B cell (primary cell): ENCODE measurements at places on chromosomes 2 and 18. TPM values are rescaled to one million over a fixed set of nuclear protein-coding genes. Genes with fewer than 3 reads are reported as not detected.
A peak's percentile ranks its signal among the peaks of the same experiment; 100 is the strongest.

The SGPP2 gene
- 6.0 and 7.7 TPM in 2 replicates for total RNA-seq

The EIF2B4 gene
- total RNA-seq: 50.5 and 56.7 TPM in 2 replicates

The SERPINB5 gene
- not detected in 2 replicates for total RNA-seq

The CDK15 gene
- total RNA-seq: not detected in 2 replicates

GRCh38 chr2:98123286-98123685 lies 36.3 kb downstream of the VWA3B start:
- peak; percentile 39 for DNase-seq

- DNase-seq: no peak
Measured at GRCh38 chr2:136351684-136352083, 233.7 kb upstream of the CXCR4 start.

- DNase-seq: no peak
Measured at GRCh38 chr18:51120809-51121596, 76.5 kb downstream of the MEX3C start.

DNA sequence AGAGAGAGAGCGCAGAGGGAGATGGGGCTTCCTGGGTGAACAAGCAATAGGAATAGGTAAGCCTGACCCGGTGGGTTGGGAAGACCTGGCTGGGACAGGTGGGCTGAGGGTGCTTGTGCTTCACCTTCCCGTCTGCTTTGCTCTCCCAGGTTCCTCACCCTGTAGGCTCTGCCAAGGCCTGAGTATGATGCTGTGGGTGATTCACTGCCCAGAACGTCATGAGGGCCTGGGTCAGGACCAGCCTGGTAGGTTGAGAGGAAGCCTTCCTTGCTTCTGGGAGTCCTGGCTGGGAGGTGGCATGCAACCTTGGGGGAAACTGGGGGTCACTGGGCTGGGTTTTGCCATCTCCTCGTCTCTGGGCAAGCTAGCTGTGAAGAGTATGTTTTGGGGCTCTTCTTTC lies 220.2 kb upstream of the APCDD1 start:
- no peak for DNase-seq

DNA sequence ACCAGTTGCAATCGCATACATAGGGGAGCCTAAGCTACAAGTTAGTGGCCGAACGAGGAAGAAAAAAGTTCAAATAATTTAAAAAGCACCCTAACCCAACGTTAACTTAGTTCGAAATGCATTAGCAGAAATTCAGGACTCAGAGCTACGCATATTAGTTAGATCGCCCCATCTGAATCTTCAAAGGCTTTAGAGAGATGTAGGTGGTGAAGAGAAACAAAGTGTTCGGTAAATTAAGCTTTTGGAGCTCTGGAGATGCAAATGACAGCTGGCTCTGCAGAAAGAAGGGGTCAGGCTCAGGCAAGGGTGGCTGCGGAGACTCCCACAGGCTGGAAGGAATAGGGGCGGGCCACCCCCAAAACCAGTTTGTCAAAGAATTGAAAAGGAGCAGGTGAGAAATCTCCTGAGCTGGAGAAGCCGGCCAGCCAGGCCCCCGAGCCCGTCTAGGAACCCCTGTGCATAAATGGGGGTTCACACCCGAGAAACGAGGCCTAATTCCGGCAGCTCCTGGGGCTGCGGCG lies 621 bp downstream of the TXNL1 start:
- DNase-seq: no peak

DNA sequence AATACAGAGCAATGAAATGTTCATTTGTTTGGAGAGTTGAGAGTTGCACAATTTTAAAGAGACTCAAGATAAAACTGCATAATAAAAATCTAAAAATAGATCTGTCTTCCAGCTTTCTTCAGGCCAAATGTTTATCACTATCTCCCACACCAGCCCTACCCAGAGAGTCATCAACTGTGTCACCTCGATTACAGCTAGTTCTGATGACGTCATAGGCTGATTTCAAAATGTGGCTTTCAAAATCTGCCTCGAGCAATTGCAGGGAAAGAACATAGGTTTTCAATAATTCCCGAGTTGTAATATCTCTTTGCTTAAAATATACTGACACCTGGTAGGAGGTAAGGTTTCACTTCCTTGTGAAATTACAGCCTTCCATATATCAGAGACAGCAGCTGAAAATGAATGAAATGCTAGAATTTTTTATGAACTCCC lies 677.6 kb upstream of the ID2 start:
- no peak for DNase-seq

DNA sequence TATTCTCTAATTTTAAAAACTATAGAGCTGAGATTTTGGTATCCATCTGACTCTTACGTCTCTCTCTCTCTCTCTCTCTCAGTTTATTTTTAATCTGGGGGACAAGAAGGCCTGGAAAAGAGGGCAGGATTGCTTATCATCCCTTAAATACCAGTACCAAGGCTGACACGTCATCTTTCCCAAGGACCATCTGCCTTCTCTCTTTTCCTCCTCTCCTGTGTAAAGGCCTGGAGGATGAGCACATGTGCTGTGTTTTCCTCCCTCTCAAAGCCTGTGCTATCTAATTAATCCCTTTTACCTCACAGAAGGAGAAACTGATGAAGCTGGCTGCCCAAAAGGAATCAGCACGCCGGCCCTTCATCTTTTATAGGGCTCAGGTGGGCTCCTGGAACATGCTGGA lies 7.3 kb downstream of the IL37 start:
- no peak for DNase-seq
